ENCODE measurements at places on chromosomes 5 and 9.

DNA sequence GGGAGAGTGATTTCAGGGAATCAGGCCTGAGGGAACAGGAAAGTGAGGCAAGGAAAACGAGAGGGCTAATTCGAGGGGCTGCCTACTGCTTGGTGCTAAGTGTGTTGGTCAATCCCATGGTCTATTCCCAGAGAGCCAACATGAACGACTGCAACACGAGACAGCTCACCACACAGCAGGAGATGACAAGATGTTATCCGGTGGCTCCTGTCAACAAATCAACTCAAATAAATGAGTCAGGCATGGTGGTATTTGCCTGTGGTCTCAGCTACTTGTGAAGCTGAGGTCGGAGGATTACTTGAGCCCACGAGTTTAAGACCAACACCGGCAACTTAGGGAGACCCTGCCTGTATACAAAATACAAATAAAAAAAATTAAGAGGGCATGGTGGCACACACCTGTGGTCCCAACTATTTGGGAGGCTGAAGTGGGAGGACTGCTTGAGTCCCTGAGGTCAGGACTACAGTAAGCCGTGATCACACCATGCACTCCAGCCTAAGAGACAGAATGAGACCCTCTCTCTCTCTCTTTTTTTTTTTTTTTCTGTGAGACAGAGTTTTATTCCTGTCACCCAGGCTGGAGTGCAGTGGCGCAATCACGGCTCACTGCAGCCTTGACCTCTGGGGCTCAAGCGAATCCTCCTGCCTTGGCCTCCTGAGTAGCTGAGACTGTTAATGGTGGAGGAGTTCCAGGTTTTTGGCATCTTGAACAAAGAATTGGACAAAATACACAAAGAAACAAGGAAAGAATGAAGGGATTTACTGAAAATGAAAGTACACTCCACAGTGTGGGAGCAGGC, 9.0 kb upstream of the FAF2 start:
- DNase-seq = peak; percentile 87

GRCh38 chr9:19442240-19442639, 33.4 kb downstream of the ACER2 start:
- no peak for DNase-seq

DNA sequence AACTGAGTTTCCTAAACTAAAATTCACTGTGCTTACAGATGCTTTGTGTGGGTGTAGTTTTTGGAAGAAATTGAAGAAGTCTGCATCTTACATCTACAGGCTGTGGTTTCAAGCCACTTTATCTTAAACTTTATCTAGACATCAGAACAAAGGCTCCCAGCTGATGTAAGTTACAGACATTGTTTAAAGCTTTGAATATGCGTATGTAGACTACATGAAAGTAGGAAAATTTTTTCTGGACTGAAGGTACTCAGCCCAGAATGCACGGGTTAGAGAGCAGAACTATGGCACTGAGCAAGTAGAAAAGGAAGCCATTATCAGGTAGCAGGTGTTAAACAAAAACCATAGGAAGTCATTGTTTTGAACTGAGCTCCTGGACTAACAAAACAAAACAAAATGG, 185.4 kb downstream of the TTC39B start:
- DNase-seq = no peak

GRCh38 chr5:5626412-5626811, 203.9 kb downstream of the ICE1 start:
- DNase-seq = no peak

DNA sequence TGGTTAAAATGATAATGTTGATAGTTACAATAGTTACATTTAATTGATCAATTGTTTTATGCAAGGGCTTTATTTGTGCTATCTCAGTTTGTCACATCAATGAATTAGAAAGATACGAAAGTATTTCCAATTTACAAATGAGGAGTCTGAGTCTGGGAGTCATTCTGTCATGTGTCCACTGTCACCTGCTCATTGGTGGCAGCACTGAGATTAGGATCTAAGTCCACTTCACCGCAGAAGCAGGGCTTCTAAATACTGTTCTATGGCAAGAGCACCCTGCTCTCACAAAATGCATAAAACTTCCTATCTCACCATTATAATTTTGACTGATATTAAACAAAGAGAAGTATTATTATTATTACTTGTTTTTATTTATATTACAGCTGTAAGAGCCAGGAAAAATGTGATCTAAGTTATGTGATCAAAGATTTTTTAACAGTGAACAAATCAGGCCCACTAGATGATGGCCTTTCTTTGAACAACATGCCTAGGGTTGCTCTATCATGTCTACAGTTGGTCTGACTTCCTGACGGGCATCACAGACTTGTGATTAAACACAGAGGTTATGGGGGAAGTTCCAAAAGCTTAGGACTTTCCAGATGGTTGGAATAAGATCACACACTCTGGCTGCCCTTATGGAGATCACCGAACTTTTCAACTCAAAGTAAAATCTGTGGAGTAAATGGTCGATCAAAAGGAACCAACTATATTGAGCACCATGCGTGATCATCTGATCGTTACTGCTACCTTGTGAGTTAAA, 15.1 kb downstream of the TLR4 start:
- DNase-seq = no peak

GRCh38 chr5:144202072-144202471, 31.4 kb downstream of the KCTD16 start:
- peak; percentile 29 for DNase-seq

GRCh38 chr9:136013116-136013515, 51.9 kb upstream of the UBAC1 start:
- no peak for DNase-seq

DNA sequence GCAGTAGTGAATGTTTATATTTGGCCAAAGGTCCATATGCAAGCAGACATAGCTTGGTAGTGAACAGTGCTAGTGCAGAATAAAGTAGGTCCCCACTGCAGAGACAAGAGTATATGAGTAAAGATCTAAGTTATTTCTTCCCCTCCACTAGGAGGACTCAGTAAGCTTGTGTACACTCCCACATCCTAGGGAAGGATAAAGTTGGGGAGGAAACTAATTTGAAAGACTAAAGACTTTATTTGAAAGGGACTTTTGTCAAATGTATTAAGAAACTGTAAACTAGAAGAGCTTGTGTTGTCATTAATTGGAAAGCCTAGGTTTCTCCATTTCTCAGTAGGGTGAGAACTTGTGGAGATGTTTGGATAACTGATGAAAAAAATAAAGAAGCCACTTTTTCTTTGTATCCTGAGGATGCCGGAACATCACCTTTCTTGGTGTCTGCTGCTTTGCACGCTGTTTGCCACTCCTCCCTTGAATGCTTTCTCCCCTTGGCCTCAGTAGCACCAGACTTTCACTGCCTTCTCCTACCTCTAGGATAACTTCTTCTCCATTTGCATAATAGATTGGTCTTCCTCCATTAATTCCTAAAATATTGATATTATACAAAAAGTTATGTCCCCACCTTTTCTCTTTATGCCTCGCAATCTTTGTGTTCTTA, 329.0 kb downstream of the PARP8 start:
- no peak for DNase-seq

DNA sequence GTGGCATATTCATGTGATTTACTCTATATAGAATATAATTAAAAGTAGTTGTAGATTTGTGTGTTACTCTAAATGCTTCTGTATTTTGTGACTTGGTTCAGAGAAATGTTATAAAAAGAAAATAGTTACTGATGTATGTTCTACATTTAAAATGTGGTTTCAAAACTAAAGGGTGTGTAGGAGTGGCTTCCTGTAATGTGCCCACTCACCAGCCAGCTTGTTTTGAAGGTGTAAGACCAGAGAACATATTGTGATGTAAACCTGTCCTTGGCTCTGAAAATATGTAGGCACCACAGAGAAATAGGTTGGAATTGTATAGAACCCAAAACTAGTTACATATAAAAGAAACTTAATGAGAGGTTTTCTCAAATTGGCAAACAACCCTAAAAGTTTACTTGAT, 51.2 kb upstream of the ARRDC3 start:
- no peak for DNase-seq

- DNase-seq = no peak
These were observed 17.5 kb downstream of the IRF1 start for GRCh38 chr5:132473019-132473531.

DNA sequence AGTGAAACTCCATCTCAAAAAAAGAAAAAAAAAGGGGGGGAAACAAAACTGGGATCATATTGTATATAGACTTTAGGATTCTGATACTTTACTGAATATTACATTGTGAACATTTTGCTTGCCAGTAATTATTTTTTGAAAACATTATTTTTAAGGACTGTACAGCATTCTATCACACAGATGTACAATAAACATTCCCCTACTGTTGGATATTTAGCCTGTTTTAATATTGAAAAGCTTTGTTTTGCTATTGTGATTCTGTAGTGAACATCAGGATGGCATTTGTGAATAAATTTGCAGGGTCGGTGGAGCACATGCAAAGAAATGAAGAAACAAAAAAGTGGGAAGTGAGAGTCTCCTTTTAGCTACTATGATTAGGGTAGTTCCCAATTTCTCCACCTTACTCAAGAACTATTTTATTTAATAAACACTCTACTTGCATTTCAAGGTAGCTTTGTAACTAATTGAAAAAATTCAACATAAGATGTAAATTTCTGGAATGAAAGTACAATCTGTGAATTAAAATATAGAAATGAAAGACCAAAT, 18.7 kb downstream of the RASGRF2 start:
- DNase-seq = no peak

- no peak for DNase-seq
These were observed 3.6 kb downstream of the SUSD3 start for GRCh38 chr9:93061791-93062763.

- DNase-seq = peak; percentile 91
These were observed 12.0 kb downstream of the CTNNAL1 start for GRCh38 chr9:109001275-109001676.

DNA sequence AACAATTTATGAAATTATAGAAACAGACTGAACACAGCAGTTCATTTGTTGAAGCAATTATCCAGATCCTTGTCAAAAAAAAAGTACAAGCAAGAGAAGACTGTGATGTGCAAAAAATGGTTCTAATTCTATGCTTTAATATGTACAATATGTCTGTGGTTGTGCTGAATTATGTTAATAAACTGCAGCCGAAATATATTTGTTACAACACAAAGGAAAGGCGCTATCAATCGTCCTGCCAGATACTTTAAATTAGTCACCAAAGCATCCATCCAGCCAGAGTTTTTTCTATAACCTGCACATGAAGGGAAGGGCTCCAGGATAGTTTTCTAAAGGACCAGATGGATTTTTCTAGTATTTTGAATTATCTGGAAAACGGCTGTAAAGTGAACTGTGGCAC, 259.5 kb downstream of the BNC2 start:
- DNase-seq = peak; percentile 85

- DNase-seq = no peak
These were observed 20.6 kb upstream of the ANGPTL2 start for GRCh38 chr9:127142931-127143464.

GRCh38 chr9:87622923-87623322, 103.0 kb upstream of the CTSL start:
- DNase-seq = peak; percentile 16

GRCh38 chr9:132699956-132700355, 29.7 kb downstream of the GTF3C4 start:
- DNase-seq = no peak

DNA sequence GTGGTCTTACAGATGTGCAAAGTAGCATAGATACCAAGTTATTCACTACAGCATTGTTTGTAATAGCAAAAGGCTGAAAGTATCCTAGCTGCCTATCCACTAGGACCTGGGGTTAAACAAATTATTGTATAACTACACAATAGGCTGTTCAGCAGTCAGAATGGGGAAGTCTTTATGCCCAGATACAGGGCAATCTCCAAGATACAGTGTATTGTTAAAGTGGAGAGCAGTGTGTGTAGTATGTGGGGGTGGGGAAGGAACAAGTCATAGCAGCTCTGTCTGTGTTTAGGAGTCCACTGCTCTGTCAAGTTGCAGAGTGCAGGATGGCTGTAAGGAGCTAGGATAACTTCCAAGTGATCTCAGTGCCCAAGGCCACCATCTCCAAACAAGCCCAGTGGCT, 5.5 kb downstream of the PCYOX1L start:
- DNase-seq = no peak

GRCh38 chr5:147472664-147473475, 37.0 kb downstream of the DPYSL3 start:
- DNase-seq = no peak

DNA sequence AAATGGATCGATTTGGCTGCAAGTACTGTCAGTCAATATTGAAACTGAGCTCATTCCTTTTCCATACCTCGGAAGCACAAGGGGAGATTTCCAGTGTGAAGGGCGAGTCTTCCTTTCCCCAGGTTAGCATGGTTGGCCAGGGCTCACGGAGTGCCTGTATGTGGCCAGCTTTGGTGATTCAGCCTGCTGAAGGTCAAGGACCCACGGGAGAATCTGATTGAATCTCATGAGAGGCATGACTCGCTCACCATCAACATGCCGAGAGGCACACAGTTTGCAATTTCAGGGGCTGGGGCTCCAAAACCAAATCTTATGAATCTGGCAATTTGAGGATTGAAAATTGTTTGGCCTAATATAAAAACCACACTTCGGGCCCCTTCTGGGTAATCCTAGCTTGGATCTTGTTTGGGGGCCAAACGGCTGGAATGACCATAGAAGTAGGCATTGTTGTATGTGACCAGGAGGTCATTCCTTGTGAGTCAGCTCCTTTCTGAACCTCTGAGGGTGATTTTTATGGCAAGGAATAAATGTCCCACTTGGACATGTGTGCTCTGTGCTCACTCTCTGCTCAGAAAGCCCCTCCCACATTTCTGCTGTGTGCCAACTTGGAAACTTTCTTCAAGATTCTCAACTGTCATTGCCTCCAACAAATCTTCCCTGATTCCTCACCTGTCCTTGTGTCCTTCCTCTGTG, 69.8 kb downstream of the DOCK2 start:
- peak; percentile 73 for DNase-seq

- peak; percentile 60 for DNase-seq
These were observed 310.7 kb downstream of the ASTN2 start for GRCh38 chr9:117104206-117104605.

GRCh38 chr5:98929710-98930298, 997 bp upstream of the CHD1 start:
- no peak for DNase-seq

GRCh38 chr9:83960991-83961390, 19.0 kb downstream of the HNRNPK start:
- DNase-seq = no peak

- no peak for DNase-seq
These were observed 118.6 kb upstream of the COL5A1 start for GRCh38 chr9:134522976-134523375.

- DNase-seq = no peak
These were observed 11.9 kb downstream of the ZCCHC9 start for GRCh38 chr5:81313278-81313677.
